Fibroblast of skin of right quadriceps (primary cell): ENCODE measurements at places on chromosomes 5 and 9.

DNA sequence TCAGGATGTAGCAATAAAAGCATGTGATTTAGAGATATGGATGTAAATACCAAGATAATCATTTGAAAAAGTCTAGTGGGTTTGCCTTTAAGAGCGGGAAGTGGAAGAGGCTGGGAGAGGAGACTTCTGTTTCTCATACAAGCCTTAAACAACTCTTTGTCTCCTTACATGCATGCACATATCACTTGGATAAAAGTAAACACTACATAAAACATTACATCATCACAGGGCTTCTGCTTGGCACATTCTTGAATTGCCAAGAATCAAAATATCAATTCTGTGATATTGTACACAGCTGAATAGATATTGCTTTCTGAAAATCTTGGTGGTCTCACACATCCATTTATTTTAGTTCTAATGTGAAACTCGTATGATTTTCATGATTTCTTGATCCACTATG is 57.6 kb downstream of the FOXD1 start:
- no peak for DNase-seq

DNA sequence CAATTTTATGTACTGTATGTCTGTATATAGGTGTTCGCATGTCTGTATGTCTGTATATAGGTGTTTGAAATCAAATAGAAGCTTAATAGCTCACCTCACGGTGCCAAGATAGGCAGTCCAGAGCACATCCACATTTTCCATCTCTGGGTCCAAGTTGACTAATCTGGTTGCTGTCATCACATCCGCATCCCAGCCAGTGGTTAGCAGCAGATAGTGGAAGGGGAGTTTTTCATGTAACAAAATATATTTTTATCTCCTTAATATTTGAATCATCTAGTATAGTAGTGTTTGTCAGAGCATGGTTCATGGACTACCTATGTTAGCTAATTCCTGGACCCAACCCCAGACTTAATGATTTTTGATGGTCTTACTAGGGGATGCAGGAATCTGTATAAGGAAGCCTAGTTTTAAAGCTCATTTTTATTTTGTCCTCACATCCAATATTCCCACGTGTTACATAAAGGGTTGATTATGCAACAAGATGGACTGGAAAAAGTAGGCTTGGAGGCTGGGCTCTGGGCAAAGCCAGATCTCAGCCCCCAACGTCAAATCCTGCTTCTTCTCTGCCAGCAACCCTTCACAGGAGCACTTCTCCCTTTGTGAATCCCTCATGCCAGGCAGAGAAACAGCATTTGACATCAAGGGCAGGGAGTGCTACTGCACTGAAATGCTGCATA is 219.7 kb downstream of the ZSWIM6 start:
- no peak for DNase-seq

- DNase-seq, result no peak
Observed at GRCh38 chr5:116847960-116848359, 273.3 kb upstream of the SEMA6A start.

DNA sequence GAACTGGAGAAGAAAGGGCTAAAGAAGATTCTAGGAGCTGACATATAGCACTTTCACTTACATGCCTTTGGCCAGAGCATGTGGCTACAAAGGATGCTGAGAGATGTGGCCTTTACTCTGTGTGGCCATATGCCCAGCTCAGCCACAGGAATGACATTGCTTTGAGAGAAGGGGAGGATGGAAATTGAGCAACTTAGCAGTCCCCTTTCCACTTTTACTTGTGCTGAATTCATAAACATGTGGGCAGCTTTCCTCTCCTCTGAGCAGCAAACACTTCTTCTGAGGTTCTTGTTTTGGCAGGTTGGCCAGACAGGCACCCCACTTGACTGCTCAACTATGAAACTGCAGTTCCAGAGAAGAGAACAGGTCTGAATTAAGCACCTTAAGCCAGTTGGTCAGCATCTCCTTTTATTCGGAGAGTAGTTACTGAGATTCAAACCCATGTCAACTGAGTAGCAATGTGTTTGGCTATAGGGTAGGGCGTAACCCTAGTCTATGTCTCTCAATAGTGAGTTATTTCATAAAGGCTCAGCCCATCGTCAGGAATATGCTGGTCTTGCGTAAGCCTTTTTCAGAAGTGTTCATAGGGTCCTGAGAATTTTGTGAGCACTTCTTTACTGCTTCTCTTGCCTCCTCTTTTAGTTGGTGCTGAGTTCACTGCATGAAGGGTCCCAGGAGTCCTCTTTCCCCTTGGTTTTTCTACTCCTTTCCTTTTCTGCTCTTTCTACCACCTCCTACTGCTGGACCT is 134.5 kb downstream of the PALM2AKAP2 start:
- DNase-seq, result peak; percentile 74

- peak; percentile 75 for DNase-seq
Observed at GRCh38 chr5:119411361-119412278, 40.7 kb upstream of the HSD17B4 start.

GRCh38 chr9:100652850-100653249 is 75.0 kb downstream of the CAVIN4 start:
- DNase-seq, result no peak

GRCh38 chr5:97355775-97356174 is 172.7 kb upstream of the RIOK2 start:
- no peak for DNase-seq

GRCh38 chr9:114089206-114089840 is 9.8 kb downstream of the KIF12 start:
- no peak for DNase-seq

- DNase-seq, result no peak
Observed at GRCh38 chr5:92635001-92635461, 946.0 kb downstream of the NR2F1-AS1 start.

- no peak for DNase-seq
Observed at GRCh38 chr5:107058803-107059202, 611.9 kb downstream of the EFNA5 start.

- peak; percentile 57 for DNase-seq
Observed at GRCh38 chr5:152560512-152561137, 155.5 kb upstream of the NMUR2 start.

- no peak for DNase-seq
Observed at GRCh38 chr9:125447202-125447802, 185.7 kb downstream of the GAPVD1 start.

GRCh38 chr9:138013273-138013672 is 135.7 kb downstream of the CACNA1B start:
- no peak for DNase-seq

- DNase-seq, result peak; percentile 23
Observed at GRCh38 chr9:69818750-69819345, 1.8 kb upstream of the CFAP95 start.

DNA sequence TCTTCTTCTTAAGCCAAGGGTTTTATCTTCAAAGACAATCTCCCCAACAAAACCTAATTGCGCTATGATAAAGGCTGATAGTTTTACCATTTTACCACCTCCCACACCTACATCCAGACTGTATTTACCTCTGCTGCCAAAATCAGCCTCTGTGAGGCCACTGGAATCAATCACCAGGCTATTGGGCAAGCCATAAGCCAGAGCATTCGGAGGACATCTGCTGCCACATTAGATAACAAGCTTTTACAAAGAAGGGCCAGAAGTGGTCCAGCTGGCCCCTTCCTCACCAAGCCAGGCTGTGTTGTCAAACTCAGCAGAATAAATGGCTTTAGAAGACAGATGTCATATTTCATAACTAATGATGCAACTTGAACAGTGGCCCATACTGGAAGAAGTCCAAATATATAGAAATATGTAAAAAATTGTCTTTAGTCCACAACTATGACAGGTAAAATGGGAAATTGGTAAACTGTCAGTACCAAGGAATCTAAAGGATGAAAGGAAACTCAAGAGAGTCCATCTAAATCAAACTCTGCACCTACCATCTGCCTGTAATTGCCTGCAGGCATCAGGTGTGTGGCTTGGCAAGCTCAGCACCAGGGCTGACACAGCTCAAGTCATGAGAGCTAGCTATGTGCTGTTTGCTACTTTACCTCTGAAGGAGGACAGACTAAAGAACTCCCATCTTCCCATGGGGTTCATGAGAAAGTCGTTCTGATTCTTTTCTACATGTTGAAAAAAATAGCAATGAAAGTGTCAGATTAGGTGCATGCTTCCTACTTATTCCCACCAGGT is 16.1 kb downstream of the SLC45A2 start:
- DNase-seq, result no peak

DNA sequence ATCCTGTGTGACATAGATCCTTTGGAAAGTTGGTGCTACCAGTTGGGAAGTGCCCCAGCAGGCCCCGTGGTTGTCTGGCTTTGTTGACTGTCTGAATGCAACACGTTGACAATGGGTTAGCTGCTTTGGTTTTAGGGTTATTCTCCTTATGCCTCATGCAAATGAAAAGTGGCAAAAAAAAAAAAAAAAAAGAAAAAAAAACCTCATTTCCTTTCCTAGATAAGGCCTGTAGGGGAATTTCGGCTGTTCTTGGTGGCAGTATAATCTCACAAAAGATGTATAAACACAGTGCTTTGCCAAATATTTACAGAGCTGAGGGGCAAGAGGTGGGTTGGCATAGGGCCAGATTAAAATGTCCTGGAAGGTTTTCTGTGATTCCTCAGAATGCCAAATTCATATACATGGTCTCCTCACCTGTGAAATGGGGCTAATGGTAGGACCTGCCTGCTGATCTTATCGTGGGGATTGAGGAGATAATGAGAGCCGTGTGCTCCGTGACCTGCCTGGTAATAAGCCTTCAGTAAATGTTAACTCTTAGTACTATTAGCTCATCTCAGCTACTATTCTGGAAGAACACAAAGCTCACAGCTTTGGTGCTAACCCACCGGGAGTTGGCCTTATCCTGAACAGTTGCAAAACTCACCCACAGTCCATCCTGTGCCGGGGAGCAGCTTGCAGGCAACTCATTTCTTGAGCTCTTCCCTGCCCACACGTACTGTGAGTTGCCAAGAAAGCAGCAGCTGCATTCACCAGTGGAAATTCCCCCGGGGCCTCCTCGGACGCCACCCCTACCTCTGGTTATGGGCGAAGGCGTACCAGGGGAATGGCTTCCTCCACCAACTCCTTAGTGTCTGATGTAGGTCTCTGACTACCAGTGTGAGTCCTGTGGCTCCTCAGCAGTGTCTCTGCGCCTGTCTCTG is 220.3 kb downstream of the NR3C1 start:
- DNase-seq, result no peak

DNA sequence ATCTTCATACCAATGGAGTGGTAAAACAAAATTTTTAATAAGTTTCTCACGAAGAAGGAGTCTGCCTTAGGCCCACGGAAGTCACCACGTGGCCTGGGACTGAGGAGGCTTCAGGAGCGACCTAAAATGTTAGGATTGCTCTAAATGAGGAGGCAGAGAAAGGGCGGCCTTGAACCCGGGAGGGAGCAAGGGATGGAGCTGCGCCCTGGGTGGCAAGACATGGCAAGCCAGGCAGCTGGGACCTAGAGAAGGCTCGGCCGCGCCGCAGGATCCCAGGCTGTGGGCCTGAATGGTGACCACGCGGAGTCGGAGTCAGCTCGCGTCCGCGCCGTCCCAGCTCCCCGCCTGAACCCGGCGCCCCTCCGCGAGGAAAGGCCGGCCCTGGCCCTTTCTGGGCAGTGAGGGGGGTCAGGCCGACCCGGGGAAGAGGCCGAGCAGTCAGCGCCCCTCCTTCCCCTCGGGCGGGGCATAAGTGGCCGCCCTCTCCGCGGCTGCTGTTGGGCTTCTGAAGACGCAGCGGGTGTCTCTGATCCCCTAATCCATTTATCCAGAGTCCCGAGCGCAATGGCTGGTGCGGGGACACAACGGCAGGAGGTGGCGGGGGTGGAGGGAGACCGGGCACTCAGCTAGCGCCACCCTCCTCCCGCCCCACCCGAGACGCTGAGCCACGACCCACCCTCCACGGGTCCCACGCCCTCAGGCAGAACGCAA is 10.6 kb downstream of the IRX1 start:
- no peak for DNase-seq
